NCI-H460 (cell line): ENCODE measurements at places on chromosomes 13 and 19. TPM values are rescaled to one million over a fixed set of nuclear protein-coding genes. Genes with fewer than 3 reads are reported as not detected.

DNA sequence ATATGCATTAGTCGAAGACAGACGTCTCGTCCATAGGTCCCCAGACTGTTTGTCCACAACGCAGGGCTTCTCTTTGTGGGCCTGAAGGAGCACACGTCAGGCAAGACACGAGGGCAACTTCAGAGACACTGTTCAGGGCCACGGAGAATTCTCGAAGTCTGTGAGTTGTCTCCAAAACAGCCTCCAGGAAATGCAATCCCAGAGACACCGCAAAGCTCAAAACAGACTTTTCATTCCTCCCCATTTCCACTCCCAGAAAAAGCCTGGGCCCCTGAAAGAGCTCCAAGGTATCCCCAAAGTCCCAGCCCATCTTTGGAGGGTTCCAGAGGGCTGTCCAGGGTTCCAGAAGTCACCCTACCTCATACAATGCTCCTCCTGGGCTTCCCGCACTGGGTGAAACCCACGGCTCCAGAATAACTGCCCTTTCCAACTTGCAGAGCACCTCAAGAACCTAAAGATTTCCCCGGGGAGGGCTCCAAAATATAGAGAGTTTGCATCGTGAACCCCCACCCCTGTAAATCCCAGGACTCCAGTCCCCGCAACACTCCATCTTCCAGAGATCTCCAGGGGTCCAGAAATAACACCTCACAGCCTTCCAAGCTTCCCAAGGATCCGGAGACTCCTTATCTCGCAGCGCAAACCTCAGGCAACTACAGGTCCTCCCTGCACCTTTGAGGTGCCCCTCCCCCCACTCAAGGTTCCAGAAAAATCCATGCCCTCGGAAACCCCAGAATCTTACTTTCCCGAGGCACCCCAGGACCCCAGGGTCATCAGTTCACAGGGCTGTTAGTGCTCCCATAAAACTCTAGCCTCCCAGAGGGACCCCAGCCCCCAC lies 687 bp upstream of the FTL start:
- no peak for DNase-seq

DNA sequence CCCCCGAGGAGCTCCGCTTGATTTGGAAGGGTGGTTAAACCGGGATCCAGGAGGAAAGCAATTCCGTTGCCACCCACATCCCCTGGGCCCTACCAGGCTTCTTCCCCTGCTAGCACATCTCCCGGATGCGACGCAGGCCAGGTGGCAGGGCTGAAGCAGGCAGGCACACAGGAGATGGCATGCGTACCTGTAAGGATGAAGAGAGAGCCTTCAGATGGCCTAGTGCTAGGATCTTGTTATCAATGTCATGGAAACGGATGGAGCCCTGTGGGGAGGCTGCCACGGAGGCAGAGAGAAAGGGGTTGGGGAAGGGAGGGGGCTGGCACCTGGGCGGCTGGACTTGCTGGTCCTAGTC lies 8.5 kb upstream of the SOX1 start:
- DNase-seq, result no peak

DNA sequence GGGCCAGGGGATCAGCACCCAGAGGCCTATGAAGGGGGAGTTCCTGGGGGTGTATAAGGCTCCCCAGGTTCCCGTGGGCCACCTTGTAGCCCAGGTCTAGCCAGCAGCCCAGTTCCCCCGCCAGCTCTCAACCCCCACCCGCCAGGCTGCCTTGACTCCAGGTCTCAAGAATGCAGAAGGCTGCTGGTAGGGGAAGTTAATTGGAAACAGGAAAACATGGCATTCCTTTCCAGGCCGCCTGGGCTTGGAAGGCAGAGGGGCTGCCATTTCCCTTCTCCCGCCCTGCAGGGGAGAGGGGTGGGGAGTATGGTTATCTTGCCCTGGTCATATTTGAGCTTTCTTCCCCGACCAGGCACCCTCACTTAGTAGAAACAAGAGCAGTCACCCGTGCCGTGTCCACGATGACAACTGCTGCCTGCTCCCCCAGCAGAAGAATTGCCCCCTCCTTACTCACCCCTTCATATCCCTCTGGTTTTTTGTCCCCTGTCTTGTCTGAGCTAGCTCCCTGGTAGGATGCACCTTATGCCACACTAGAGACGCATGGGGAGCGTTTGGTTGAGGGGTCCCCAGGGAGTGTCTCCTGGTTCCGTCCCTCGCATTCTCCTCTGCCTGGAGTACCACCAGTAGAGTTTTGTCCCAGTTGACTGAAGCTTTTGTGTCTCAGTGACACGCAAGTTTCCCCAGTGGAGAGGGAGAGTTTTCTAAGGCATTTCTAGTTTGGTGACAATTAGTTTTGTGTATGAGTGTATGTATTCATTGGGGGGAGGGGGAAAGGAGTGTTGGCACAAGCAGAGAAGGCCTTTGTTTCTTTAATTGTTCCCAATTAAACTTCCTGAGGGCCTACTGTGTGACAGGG lies 4.5 kb downstream of the BICRA start:
- no peak for DNase-seq

DNA sequence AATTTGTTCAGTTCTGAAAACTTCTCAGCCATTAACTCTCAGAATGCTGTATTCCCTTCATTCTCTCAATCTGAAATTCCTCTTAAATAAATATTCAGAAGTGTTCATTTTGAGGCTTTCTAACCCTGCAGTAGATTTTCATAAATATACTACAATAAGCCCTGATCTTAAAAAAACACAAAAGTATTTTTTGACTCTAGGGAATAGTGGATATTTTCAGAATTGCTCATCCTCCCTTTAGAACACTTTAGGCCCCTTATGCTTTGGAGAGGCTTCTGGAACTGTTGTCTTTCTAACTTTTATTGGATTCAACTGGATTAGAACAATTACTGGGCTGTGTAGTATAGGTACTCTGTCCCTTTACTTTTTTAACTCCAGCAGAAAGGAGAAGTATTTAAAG lies 1662.6 kb upstream of the MIR17HG start:
- DNase-seq, result no peak

- no peak for DNase-seq
These were observed 114.6 kb upstream of the ZNF91 start for GRCh38 chr19:23509686-23510450.

DNA sequence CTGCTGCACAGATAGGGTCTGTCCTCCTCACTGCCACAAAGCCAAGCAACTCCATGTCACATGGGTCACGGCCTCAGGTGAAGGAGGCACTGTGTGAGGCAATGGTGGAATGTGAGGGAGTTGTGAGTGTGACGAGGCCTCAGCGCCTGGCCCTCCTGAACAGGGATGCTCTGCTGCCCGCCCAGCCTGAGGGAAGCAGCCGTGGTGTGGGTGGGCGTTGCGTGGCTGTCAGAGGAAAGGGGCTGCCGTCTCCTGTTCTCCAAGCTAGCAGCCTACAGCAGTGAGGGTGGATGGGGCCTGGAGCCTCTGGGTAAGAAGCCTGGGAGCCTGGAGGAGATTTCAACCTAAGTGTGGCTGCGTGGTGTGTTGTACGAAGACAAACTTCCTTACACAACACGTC lies 125.0 kb downstream of the COL4A1 start:
- DNase-seq, result no peak

DNA sequence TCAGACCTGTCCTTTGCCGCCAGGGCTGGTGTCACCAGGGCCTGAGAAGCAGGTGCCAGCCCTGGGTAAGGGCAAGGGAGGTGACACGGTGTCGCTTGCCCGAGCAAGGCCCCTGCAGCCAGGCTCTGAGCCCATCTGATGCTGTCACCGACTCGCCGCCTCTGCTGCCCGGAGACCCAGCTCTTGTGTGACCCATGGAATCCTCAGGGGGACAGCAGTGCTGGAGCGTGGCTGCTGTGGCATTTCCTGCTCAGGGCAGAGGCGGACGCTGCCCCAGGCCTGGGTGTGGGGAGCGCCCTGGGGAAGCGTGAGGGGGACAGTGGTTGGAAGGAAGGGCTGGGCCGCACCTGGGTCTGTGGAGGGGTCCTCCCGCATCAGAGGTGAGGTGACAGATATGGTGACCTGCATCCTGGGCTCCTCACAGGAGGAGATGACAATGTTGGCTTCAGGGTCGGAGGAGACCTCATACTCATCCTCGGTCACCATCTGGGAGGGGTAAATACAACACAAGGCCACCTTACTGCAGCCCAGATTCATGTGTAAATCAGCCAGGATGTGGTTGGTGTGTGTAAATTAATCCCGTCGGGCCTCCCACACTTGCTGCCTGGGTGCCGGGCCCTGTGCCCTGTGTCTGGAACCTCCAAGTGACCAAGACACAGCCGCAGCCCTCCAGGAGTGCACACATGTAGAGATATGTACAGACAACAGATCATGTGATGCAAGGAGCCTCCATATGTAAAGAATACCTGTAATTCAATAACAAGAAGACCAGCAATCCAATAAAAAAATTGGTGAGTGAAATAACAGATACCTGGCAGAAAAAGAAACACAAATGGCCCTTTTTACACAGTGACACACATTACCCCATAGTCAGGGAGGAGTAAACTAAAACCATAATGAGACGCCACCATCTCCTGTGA lies 27.6 kb upstream of the MATK start:
- no peak for DNase-seq

DNA sequence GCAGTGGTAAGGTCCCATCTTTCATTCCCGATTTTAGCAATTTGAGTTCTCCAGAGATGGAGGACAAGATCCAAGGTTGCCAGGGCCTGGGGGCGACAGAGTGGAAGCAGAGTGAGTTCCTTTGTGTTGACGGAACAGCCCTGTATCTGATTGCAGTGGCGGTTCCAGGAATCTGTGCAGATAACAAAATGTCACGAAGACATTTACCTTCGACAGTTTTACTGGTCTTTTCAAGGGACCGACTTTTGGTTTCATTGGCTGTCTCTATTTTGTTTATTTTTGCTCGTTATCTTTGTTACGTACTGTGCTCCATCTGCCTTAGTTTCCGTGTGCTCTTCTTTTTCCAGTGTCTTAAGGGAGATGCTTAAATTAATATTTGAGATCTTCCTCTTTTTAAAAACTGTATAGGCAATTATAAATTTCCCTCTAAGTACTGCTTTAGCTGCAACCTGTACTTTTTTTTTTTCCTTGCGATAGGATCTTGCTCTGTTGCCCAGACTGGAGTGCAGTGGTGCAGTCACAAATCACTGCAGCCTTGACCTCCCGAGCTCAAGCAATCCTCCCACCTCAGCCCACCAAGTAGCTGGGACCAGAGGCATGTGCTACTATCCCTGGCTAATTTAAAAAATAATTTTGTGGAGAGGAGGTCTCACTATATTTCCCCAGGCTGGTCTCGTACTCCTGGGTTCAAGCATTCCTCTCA lies 23.2 kb downstream of the KDM4B start:
- DNase-seq, result no peak

DNA sequence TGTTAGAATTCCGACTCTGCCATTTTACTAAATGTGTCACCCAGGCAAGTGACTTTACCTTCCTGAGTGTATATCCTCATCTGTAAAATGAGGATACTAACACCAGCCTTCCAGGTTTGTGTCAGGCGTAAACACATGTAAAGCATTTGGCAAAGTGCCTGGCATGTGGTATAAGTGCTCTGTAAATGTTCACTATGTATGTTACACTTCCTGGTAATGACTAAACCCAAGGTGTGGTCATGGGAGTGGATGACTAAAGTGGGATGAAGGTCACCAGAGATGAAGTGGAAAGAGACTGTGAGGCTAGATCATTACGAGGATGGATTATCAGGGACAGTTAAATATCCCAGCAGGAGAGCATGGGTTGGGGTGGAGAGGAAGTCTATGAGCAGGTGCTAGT lies 25.6 kb downstream of the DEDD2 start:
- DNase-seq, result no peak

- no peak for DNase-seq
These were observed 54.0 kb upstream of the F7 start for GRCh38 chr13:113051641-113052040.

GRCh38 chr19:7681340-7682174 lies 924 bp downstream of the TRAPPC5 start:
- DNase-seq, result peak; percentile 72

DNA sequence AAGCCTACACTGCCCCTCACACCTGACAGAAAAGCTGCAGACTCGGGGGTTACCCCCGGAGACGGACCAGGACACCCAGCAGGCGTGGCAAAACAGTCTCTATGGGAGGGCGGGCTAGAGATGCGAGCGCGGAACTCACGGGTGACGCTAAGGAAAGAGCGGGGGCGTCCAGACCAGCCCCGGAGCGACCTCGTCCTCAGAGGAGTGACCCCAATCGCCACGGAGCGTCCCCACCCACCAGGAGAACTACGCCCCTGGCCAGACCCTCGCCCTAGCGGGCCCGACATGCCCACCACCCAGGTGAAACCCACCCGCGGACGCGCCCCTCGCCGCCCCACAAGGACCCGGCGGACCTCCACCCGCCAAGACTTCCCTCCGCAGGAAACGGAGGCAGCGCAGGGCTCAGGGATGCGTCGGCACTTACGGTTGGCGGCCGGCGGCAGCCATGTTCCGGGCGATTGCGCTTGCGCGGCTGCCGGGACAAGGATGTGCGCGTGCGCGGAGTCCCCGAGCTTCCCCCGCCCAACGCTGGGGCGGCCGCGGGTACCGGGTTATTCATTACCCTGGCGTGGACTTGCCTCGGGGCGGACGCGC lies at the start of gene ZNF329:
ZNF329 (minus strand) TSS at position 462 of the 594 bp plus-strand sequence. CDS start 21,286 bp downstream, outside the sequence.
- peak; percentile 72 for DNase-seq

- no peak for DNase-seq
These were observed 745.3 kb downstream of the GPC5 start for GRCh38 chr13:92143766-92144165.

GRCh38 chr19:10998045-10998533 lies 37.3 kb downstream of the SMARCA4 start:
- no peak for DNase-seq

GRCh38 chr19:50928831-50929230 lies 17.6 kb upstream of the KLK4 start:
- no peak for DNase-seq

DNA sequence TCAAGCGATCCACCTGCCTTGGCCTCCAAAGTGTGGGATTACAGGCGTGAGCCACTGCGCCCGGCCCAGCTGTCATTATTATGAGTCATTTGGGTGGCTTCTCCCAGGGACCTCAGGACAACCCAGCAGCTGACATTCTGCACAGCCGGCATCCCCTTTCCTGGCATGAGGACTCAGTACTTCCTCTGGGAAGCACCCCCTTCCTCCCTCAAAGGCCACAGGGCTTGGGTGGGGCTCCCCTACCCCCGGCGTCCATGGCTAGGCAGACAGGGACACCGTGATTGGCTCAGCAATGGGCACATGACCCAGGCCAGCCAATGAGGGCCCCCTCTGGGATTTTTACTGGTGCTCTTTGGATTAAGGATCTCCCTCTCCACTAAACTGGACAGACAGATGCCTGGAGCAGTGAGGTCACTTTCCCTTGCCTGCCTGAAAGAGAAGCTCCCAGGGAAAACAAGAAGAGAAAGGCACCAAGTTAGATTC lies 6.0 kb downstream of the KANK2 start:
- DNase-seq, result no peak

- DNase-seq, result no peak
These were observed 452.2 kb downstream of the FGF14 start for GRCh38 chr13:101949681-101950080.

CAPN12 gene
- total RNA-seq, result 0.15 and 0.92 TPM in 2 replicates

HCN2 gene
- 0.45 and 0.63 TPM in 2 replicates for total RNA-seq

SULT2A1 gene
- total RNA-seq, result not detected in 2 replicates

ADGRL1 gene
- total RNA-seq, result 5.8 and 6.2 TPM in 2 replicates

ENOX1 gene
- 7.2 and 7.6 TPM in 2 replicates for total RNA-seq

PEG3 gene
- total RNA-seq, result 0.07 TPM in 1 of 2 replicates, not detected in the other

ZNF723 gene
- not detected in 2 replicates for total RNA-seq

TRIM13 gene
- 19.8 and 23.1 TPM in 2 replicates for total RNA-seq

SIGLEC5 gene
- total RNA-seq, result not detected in 2 replicates

ZFP82 gene
- total RNA-seq, result 3.5 and 4.7 TPM in 2 replicates

NLRP12 gene
- not detected in 2 replicates for total RNA-seq

PSG11 gene
- not detected in 2 replicates for total RNA-seq
